ENCODE measurements at places on chromosomes 2 and 18.

DNA sequence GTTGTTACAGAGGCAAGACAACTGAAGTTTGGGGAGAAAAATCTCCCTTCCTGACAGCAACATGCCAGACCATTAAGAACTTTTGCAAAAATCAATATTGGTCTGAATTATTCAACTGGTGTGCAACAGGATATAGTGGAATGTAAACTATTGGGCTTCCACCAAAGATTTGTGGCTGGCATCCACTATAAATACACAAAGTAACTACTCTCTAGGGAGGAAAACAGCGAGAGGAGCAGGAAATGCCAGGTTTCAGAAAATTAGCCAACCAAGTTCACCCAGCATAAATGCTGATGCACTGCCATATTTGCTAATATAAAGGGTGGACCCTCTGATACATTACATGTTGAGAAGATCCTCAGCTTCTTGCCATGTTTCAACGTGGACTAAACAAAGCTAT, 267.6 kb upstream of the LYPD1 start:
- no peak for DNase-seq

DNA sequence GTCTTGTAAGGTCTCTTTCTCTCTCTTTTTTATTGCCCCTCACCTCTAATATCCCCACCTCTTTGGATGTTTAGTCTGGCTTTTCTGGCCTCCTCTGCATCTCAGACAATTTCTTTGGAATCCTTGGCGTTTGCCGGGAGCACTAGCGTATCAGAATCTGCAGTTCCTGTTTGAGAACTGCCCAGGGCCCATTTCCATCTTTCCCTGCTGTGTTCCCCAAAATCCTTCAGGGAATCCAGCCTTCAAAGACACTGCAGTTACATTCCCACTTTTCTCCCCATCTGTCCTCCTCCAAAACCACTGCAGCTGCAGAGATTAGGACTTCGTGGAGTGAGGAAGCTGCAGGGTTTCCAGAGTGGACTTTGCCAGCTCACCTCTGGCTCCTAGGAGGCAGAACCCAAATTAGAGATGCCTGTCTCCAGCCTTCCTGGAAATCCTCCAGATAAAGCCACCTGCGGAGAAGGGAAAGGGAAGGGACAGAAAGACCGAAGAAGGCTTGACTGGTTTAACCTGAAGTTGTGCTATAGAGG, 2.7 kb downstream of the VSNL1 start:
- DNase-seq: no peak

DNA sequence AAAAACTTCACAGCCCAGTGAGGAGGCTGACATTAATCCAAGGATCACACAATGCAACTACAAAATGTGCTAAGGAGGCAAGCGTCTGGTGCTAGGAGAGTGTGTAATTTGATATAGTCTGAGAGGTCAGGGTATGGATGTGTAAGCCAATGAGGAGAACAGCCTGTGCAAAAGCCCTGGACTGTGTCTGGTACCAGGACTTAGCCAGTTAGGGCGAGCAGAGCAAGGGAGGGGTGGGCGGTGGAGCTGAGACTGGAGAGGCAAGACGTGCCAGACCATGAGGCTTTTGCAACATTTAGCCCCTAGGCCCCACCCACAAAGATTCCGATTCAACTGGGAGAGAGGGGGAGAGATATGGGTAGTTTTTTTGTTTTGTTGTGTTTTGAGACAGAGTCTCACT, 33.5 kb upstream of the SPRED2 start:
- no peak for DNase-seq

DNA sequence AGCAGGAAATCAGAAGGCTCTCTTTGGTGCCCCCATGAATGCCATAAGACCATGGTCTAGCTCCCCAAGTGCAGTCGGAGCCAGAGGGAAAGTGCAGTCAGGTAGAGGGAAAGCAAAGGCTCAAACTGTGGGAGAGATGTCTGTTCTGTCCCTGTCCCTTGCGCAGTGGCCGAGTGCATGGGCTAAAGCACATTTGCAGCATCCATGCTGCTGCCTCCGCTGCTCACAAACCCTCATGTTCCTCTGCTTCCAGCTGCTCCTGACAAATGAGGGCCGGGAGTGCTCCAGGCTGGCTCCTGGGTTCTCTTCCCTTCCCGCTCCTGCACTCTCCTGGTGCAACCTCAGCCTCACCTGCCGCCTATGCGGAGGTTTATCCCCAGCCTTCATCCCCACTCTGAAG, 34.2 kb downstream of the SCTR start:
- DNase-seq: no peak

DNA sequence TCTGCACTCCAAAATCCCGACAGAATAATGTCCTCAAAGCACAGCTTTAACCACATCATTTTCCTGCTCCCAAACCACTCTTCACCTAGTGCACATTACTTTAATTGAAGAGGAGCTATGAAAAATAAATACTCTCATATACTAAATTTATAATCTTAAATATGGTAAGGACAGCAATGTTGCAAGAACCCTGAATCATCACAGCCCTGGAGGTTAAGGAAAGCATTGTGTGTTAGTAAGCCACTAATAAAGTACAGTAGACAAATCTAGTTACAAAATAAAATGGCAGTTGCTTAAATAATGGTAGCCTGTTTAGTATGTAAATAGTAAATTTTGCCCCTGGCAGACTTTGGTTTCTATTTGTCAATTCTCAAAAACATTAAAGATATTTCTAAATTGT, 27.0 kb upstream of the CCDC178 start:
- no peak for DNase-seq
